ENCODE measurements at places on chromosomes 12 and 14.

GRCh38 chr12:76551482-76551888 is 8.1 kb downstream of the OSBPL8 start:
- DNase-seq, result no peak

DNA sequence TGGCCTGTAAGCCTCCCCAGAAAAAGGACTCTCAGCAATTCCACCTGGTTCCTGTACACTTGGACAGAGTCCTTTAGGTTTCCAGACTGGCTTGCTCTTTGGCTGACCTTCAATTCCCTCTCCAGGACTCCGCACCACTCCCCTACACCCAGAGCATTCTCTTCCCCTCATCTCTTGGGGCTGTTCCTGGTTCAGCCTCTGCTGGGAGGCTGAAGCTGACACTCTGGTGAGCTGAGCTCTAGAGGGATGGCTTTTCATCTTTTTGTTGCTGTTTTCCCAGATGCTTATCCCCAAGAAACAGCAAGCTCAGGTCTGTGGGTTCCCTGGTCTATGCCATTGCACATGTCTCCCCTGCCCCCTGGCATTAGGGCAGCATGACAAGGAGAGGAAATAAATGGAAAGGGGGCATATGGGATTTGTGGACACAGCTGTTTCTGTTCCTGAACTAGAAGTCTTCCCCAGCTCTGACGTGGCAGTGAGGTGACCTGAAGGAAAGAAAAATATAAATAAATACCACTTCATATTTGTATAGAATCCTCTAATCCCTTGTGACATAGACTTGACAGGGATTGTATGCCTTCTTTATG is 1.3 kb downstream of the RNASE7 start:
- DNase-seq, result no peak

DNA sequence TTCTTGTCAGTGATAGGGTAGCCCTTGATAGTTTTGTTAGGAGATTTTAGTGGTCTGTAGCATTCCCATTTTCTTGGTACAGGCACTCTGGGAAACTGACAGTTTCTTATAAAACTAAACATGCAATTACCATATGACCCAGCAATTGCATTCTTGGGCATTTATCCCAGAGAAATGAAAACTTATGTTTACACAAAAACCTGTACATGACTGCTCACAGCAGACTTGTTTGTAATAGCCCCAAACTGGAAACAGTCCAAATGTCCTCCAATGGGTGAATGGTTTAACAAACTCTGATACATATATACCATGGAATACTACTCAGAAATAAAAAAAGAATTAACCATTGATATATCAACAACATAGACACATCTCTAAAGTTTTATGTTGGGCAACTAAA is 75.5 kb downstream of the BORCS5 start:
- peak; percentile 83 for DNase-seq

DNA sequence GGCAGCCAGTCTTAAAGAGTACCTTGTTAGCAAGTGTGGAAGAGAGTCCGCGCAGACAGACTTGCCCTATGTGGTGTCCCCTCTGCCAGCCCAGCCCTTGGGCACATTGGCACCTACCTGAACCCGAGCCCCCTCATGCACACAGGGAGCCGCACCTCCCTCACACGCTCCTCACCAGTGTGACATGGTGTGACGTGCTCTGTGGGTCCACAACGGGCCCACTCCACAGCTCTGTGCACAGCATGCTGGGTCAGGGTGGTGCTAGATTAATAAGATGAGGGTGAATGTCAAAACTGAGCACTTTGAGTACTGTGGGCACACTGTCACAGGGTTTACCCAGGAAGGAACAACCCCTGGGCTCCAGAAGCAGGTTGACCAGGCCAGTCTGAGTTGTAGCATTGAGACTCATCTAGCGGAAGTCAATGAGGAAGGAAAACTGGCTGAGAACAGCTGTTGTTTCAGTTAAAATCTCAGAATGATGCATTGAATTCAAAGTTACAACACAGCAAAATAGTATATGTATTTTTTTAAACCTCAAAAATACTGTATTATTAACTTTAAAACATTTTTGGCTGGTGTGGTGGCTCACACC is 53.4 kb upstream of the AMN start:
- no peak for DNase-seq

All from EL (cell line).